GM12891 (cell line): ENCODE measurements at places on chromosomes 4 and X.

DNA sequence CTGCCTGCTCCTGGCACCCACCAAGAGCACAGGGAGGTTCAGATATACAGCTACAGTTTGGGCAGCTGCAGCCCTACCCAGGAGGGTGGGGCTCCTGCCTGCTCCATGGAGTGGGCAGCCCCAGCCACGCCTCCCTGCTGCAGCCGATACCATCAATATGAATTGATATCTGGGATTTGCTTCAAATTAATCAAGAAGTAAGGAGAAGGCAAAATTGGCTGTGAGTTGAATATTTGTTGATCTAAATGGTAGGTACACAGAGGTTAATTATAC, 31.2 kb upstream of the ZNF280C start:
- no peak for DNase-seq

DNA sequence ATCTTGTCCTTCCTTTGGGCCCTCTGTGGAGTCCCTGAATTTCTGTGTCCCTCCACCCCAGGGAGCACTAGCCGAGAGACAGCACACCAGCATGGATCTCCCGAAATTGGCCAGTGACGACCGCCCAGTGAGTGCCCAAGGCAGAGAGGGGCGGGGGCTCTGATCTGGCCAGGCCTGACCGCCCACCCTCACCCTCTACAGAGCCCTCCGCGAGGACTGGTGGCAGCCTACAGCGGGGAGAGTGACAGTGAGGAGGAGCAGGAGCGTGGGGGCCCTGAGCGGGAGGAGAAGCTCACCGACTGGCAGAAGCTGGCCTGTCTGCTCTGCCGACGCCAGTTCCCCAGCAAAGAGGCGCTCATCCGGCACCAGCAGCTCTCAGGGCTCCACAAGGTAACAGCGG, 8.4 kb upstream of the UBA1 start:
- DNase-seq: no peak

GRCh38 chr4:158122501-158122900, 50.3 kb downstream of the GASK1B start:
- DNase-seq: no peak

- no peak for DNase-seq
Measured at GRCh38 chr4:169132561-169133305, 122.7 kb upstream of the CBR4 start.

DNA sequence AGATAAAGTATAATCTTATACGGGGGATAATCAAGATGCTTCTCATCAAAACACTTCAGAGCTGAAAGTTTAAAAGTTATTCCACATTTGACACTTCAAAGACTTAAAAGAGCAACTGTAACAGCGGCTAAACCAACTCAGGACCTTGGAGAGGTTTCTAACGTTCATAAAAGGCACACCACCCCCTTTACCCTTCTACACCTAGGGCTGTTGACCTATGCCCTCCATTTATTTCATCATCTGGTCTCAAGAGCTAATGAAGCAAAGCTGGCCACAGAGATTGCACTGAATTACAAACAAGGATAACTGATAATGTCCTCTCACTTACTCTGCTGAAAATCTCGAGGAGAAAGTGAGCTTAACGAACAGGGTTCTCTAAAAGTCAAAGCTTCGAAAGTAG, 1.1 kb upstream of the RPS6KA6 start:
- no peak for DNase-seq

DNA sequence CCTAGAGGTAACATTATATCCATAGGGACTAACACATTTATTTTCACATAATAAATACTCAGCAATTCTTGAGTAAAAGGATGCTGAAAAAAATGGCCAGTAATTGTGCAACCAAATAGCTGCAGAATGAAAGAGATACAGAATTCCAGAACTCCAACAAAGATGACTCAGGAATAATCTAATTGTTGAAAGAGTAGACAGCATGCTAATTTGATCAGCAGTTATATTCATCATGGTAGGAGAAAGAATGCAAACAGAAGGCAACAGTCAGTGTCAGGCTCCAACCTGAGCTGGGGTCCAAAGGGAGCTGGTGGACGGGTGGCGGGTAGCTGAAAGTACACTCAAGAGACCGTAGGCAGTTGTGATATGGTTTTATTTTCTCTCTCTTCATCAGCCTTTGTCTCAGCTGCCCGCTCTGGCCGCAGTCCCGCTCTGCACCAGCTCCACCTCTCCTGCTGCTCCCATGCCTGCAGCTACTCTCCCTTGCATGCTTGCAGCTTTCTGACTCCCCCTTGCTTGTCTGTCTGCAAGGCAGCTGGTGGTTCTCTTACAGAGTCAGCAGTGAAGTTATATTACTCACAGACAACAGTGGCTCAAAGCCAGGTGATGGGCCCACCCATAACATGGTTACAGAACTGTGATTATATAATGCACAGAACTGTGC, 1150.1 kb downstream of the STIM2 start:
- no peak for DNase-seq

GRCh38 chr4:62619971-62620370, 1419.8 kb downstream of the ADGRL3 start:
- DNase-seq: no peak

GRCh38 chr4:55345054-55345453, 988 bp upstream of the SRD5A3 start:
- DNase-seq: no peak

GRCh38 chr4:2598511-2599303, 62.3 kb downstream of the FAM193A start:
- peak; percentile 51 for DNase-seq

DNA sequence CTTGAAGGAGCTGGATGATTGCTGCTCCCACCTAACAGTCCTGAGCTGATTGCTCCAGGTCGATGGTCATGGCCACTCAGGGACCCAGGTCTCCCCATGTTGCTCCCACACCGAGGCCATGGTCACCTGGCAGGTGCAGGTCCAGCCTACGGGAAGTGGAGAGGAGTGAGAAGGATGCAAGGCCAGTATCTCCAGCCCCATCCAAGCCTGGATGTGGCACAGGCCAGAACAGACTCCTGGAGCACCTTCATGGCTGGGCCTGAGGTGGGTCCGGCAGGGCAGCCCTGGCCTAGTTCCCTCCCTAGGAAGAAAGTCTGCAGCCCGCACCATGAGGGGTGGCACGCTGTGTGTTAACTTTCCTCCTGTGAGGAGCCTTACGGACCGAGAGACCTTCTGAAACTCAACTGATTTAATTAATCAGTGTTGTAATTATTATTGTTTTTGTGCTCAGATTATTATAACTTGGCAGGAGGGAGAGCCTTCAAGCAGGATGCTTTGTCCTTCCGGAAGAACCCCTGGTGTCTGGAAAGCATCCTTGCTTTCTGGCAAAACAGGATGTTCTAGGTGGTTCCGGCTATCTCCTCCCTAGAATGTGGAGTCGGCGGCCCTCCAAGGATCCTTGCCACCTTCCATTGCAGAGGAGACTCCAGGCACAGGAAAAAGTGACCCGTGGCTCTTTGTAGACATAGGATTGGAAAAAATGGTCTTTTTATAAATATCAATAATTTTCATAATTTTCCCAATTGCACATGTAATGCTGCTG, 92.3 kb upstream of the ADRA2C start:
- no peak for DNase-seq

GRCh38 chrX:29652484-29652883, 562.9 kb upstream of the MAGEB2 start:
- DNase-seq: no peak

- no peak for DNase-seq
Measured at GRCh38 chr4:71026086-71026485, 32.6 kb downstream of the DCK start.

DNA sequence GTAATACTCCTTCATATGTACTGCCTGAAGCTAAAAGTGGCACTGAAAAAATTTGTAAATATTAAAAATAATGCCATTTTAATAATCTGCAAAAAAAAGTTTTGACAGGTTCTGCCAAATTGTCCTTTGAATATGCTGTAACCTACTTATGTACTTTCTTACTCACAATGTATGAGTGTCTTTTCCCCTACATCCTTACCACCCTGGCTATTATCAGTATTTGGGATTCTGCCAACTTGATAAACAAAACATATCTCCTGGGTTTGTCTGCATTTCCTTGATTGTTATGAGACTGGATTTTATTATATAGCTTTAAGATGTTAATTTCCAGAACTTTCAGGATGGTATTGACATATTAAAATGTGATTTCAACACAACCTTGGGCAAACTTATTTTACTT, 187.9 kb downstream of the CHM start:
- DNase-seq: no peak

DNA sequence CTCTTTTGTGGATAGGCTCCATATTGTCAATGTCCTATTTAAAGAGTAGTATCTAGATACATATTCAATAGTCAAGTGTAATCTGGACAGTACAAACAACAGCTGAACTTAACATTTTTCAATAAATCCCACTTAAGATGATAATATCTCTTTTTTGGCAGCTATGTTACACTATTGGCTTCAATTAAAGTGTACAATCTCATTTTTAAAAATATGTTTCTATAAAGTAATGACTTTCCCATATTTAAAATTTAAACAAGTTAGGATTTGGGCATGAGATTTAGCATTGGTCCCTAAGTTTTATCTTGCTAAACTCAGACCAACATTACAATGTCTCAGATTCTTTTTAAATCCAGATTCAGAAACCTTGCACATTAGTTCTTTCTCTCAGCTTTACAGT, 7.9 kb upstream of the JCHAIN start:
- no peak for DNase-seq

DNA sequence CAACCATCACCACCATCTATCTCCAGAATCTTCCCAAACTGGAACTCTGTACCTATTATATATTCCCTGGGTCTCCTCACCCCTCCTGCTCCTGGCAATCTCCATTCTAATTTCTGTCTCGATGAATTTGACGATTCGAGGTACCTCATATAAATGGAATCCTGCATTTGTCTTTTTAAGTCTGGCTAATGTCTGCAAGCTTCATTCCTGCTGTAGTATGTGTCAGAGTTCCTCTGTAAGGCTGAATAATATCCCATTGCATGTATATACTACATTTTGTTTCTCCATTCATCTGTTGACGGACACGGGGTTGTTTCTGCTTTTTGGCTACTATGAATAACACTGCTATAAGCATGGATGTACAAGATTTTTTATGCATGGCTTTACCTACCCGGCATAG, 19.5 kb downstream of the PRKG2 start:
- no peak for DNase-seq

GRCh38 chr4:145929415-145930178, 9.0 kb downstream of the ZNF827 start:
- no peak for DNase-seq

DNA sequence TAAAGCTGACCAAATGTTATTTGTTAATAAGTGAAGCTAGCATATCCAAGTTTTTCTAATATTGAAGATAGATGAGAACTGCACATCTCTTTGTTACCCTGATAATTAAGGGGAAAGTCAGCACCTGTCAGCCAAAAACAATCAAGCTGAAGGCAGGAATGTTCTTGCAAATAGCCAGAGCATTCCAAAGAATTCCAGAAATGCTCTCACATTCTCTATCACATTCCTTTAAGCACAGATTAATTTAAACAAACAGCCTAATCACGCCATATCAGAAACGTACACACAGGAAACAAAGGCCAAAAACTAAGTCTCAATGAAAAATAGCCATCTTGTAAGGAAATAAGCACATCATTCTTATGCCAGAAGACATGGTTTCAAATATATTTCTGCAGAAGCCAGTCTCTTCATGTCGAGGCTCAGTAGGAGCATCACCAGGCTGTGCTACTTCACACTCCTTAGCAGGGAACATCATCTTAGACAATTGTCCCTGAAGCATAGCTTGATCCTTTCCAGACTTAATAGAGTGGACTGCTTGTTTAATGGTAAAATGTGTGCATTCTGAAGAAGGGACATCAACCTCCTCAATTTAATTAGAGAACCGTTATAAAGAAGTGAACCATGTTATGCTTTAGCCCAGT, 252.9 kb upstream of the TTC29 start:
- DNase-seq: no peak

GRCh38 chrX:48806081-48806480, 4.2 kb downstream of the HDAC6 start:
- DNase-seq: no peak

- DNase-seq: no peak
Measured at GRCh38 chrX:16308773-16309172, 141.5 kb downstream of the MAGEB17 start.

DNA sequence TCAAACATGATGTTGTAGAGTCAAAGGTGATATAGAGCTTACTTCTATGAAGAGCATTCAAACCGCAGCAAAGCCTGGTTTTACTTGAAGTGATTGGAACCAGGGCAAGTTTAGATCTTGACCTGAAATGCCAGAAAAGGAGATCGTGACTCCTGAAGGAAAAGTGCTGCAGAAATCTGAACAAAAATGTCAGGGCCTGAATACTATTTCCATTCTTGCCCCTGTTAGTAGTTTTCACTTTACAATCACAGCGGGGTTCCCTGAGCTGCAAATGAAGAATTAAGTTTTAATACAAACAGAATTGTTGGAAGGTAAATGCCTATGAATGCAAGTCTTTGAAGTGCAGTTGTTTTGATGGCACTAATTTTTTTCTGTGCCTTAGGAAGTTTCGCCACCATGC, 4.1 kb downstream of the SLIT2 start:
- DNase-seq: no peak

DNA sequence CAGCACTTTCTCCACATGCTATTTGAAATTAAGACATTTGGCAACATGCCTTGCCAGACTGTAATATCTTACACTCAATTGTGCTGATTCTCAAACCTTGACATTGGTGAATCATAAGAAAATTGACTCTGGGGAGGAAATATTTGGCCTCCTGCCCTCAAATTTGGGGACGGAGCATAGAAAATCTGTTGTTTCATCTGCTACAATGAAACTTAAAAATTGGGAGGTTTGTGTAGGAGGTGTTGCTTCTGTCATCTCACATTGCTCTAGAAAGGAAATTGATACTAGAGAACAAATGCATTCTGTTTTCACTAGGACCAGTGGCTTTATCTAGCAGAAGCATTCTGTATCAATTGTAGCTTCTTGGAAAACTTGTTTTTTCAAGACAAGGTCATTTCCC, 5.3 kb downstream of the OCRL start:
- no peak for DNase-seq

DNA sequence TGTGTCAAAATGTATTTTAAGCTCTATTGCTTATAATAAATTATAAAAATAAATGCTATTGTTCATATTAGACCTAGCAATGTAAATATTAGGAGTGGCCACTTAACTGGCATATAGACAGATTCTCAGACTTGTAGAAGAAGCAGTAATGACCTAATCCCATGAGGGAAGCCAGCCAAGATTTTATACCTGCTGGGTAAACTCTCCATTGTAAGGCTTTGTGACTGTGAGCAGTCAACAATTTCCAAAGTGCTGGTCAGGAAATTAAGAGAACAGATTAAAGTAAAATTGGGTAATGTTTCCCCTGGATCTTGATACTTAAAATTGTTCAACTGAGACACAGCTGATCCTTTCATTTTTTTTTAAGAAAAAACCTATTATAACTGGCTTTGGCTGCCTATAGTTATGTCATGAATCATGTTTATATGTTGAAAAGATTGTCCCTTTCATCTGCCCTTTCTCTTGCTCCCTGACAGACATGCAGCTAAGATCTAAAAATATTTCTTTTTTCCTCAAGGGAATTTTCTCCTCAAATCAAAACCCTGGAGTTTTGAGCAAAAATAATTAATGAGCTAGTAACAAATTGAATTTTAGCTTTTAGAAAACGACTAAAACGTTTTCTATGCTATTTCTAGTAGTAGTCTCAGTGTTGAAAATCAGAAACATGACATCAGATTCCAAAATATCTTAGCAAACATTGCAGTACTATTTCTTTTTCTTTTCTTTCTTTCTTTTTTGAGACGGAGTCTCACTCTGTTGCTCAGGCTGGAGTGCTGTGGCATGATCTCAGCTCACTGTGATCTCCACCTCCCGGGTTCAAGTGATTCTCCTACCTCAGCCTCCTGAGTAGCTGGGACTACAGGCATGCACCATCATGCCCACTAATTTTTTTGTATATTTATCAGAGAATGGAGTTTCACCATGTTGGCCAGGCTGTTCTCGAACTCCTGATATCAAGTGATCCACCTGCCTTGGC, 77.9 kb downstream of the ADGRL3 start:
- no peak for DNase-seq

- DNase-seq: no peak
Measured at GRCh38 chrX:95974096-95974470, 710.6 kb upstream of the DIAPH2 start.
